ENCODE measurements at places on chromosomes 1 and 21.
A peak's percentile ranks its signal among the peaks of the same experiment; 100 is the strongest.

DNA sequence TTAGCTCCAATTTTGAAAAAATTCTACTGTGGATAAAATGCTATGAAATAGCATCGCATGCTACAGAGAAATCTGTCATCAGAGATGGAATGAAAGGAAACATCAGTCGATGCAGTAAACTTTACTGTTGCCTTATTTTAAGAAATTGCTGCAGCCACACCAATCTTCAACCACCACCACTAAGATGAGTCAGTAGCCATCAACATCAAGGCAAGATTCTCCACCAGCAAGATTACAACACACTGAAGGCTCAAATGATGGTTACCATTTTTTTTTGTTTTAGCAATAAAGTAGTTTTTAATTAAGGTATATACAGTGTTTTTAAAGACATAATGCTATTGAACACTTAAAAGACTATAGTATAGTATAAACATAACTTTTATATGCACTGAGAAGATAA lies 95.6 kb upstream of the JUN start:
- DNase-seq = no peak

DNA sequence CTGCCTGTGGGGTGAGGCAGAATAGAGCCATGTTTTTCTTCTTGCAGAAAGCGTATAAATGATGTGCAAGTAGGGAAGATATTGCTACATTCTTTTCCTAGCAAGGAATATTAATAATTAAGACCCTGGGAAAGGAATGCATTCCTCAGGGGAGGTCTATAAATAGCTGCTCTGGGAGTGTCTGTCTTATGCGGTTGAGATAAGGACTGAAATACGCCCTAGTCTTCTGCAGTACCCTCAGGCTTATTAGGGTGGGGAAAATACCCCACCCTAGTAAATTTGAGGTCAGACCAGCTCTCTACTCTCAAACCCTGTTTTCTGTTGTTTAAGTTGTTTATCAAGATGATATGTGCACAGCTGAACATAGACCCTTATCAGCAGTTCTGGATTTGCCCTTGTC lies 155.9 kb upstream of the HMCN1 start:
- DNase-seq = no peak

DNA sequence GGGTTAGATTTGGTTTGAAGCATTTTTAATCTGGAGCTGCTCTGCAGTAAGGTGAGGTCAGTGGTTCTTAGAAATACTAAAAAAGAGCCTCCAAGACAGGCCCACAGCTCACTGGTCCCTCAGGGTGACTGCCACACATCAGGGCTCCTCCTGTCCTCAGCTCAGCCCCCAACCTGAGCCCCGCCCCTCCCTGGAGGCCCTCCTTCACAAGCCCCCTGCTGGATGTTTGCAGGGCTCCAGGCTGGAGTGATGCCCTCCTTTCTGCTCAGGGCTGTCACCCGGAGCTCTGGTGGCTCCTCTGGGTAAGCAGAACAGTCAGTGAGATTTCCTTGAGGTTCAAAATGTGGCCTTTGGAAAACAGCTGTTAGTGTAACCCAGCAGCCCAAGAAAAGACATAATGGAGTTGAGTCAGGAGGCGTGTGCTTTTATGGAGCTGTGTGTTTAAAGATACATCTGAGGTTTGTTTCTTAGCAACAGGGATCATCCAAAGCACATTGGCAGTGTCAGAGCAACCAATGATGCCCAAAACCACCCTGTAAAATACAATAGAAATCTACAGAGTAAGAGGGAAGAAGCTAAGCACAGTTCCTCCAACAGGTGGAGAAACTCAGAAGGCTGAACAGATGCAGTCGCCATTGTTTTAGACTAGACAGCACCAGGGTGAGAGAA lies 21.4 kb downstream of the STUM start:
- DNase-seq = no peak

DNA sequence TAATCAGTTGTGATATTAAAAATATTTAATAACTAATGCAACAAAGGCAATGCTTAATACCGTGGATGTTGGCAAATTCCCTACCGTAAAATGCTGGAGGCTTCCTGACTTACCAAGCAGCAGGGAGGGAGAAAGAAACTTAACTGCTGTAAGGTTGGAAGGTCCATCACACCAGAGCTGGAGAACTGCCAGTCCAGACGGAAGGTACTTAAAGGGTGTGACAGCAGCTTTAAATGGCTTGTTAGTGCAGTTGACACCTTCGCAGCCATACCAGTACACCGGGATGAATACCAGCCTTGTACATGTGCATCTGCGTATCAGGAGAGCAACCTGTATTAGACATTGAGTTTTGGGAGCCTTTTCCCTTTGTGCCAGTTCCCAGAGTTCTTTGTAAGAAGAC lies 269.5 kb upstream of the NCAM2 start:
- DNase-seq = no peak

DNA sequence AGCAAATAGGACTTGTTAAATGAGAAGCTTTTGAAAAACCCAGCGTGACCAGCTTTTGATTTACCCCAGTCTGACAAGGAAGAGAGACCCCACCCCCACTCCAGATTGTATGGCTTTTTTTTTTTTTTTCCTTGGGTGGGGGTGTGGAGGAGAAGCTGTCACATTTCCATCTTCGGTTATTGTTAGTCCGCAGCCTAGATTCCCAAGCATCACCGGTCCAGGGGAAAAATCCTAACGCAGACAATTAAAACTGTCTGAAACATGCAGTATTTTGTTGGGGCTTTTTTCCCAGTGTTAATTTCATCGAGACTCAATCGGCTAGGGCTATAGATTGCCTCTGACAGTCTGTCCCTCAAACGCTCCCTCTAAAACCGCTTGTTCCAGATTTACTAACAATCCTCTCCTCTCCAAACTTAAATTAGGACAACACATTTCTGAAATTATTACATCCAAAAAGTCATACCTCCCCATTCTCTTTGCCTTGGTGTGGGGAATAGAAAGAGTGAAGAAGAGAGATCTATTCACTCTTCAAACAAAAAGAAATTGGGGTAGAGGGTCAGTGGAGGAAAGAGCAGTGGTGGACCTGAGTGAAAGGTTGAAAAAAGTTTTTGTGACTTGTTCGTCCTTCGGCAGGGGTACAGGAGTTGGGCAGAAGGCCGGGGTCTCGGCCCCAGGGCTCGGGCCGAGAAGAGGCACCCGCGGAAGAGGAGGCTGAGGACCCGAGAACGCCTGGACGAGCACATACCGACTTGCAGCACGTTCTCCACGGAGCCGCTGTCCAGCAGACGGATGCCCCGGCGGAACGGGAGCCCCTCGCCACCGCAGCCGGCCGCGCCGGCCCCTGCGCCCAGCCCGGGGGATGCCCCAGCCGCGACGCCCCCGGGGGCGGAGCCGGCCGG lies 1.1 kb downstream of the ZSWIM5 start:
- no peak for DNase-seq

DNA sequence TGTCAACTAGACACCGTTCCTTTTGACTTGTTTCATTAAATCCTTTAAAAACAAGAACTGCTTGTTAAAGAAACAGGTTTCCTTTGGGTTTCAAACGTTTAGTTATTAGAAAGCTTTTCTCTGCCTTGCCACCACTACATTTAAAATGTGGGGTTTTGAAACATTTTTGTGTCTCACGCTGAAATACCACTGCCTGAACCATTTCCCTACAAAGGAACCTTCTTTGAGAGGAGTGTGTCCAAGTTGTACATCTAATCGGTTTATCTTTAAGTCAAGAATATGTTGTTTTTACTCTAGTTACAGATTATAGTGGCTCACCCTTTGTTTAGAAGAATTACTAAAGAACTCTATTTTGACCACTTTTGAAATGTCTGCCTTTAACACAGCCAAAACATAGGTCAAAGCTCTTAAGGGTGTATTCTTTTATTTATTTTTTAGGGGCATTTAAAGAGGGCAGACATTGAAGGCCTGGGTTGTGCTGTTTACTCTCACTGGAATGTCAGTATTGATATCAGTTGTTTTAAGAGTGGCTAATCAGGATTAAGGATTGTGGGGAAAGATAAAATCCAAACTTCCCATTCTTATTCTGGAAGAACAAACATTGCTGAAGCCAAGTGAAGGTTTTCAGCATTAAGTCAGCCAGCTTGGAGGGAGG lies 143.4 kb downstream of the GALNT2 start:
- no peak for DNase-seq

DNA sequence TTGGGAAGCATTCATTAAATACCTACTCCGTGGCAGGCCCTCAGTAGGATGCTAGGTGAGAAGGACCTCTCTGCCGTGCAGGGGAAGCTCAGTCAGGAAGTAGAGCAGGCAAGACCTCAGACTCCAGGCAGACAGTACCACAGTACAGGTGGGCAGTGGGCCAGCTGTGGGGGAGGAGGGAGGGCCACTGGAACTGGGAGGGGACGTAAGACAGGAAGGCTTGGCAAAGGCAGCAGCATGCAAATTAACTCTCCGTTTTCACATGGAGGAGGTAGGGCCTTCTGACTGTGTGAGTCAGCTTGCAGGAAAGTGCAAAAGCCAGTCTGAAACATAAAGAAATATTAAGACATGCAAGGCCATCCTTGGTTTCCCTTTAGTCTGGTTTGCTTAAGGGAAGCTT lies 157.7 kb downstream of the TRIM33 start:
- DNase-seq = no peak

DNA sequence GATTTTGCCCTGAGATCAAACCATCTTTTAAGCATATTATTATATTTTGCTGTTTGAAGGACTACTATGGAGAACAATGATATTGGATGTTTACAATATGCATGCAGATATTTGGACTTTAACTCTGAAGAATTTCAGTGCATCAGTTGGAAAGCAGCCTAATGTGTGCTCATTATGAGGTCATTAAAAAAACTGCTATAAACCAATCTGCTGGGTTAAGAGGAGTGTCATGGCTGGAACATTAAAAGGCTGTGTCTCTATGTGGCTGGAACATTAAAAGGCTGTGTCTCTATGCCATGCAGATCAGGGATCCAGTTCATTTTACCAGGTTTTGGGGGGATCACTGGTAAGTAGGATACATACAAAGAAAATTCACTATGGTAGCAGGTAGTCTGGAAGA lies 77.6 kb downstream of the SPATA46 start:
- DNase-seq = no peak

DNA sequence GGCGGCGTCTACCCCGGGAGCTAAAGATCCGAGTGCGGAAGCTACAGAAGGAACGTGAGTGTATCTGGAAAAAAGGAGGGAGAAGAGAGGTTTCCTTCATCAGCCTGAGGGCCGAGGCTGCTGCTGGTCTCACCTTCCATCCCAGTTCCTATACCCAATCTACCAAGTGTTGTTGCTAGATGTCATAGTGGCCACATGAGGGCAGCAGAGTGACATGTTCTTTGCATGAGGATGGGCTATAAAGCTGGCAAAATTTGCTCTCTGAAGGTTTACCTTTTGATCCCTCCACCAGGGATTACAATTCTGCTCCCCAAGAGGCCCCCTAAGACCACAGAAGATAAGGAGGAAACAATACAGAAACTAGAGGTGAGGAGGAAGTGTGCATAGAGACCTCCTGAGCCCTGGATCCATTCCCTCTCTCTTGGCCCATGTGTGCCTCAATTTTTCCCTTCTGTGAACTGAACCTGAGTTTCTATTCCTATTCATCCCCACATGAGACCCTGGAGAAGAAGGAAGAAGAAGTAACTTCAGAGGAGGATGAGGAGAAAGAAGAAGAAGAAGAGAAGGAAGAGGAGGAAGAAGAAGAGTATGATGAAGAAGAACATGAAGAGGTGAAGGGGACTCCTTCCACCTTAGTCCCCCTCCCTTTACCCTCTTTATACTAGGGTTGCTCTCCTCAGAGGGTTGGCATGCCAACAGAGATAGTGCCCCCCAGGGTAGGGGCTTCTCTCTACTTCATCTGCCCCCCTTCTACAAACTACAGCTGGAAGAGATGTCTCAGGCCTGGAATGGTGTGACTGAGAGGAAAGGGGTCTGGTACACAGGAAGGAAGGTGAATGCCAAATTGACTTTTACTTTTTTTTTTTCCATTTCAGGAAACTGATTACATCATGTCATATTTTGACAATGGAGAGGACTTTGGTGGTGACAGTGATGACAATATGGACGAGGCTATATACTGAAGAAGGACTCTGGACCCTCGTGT lies 13.3 kb downstream of the POLR3GL start:
- peak; percentile 74 for DNase-seq

DNA sequence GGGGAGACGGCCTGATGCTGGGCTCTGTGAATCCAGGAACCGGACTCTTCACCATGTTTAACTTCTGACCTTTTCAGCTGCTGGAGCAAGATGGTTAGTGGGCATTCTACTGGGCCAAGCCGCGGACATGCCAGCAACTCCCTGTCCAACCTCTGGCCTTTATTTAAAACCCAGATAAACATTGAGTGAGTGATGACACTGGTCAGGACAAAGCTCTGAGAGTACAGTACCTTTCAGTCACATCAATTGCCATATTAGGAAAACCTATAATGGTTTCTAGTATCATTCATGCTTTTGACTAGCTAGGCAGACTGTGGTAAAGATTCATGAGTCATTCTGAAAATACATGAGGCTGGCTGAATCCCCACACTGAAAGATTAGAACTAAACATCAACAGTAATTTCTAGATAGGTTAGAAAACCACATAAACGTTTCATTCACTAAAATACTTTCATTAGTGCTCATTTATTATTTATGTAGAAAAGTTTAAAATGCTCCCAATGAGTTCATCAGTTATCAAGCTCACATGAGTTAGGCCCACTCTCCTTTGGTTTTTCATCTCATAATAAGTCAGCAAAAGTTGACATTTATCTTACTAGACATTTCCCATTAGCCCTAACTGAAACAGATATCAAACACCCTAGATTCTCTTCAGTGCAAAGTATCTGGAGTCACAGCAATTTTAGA lies 7.1 kb upstream of the ACTA1 start:
- peak; percentile 93 for DNase-seq

DNA sequence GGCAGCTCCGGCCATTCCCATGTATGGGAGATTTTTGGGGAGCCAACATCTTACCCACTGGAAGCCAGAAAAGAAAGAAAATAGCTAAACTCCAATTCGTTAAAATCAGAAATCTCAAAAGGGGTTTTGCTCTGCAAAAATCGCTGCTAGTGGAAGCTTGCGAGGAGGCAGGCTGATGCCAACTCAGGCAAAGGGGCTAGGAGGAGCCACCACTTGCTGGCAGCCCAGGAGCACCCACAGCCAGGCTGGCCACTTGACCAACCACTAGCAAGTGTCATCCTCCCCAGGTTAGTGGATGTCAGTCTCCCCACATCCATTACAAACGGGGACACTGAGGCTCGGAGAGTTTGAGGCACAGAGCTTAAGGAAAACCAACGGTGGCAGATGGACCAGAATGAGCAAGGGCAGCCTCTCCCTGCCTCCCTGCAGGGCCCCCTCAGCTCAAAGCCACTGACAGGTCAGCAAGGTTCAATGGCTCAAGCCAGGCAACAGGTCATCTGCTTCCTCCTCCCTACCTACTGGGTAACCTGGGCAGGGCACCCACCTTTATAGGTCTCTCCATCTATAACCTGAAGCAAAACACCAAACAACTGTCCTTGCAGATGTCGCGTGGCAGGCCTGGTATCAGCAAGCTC lies 10.8 kb downstream of the KCNN3 start:
- DNase-seq = no peak

All from RCC 7860 (cell line).